Neural crest cell (in vitro differentiated cells): ENCODE measurements at places on chromosomes 11 and 22. TPM values are rescaled to one million over a fixed set of nuclear protein-coding genes. Genes with fewer than 3 reads are reported as not detected.

The MYRF gene
- 3.5 and 3.9 TPM in 2 replicates for total RNA-seq

The SLC1A2 gene
- 2.4 and 2.7 TPM in 2 replicates for total RNA-seq

DNA sequence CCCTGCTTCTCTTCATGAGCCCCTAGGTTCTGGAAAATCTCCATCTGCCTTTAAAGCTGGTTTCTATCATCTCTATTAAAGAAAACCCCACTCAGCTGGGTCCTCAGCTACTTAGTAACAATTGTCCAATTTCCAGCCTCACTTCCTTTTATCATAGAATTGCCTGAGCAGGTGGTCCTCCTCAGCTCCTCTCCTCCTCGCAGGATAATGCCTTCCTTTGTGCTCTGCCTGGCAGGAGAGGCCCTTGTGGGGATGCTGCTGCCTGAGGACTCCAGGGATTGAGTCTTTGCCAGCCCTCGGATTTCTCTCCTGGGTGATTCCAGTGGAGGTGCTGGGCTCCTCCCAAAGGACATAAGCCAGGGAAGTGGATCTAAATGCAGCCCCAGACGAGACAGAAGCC, 448.3 kb downstream of the INSC start:
- H3K27ac ChIP-seq: peak overlapping the region; percentile 57
- no peak for DNase-seq
- no peaks in the 10 kb centered on the region for H3K27me3 ChIP-seq
- H3K36me3 ChIP-seq: peaks cover 9% of the 10 kb centered on the region
- H3K4me3 ChIP-seq: no peak overlapping the region
- peaks cover 44% of the 10 kb centered on the region for H3K4me1 ChIP-seq

- H3K4me3 ChIP-seq: no peak overlapping the region
- no peaks in the 10 kb centered on the region for H3K36me3 ChIP-seq
- no peaks in the 10 kb centered on the region for H3K27me3 ChIP-seq
- DNase-seq: peak; percentile 77
- H3K4me1 ChIP-seq: peaks cover 38% of the 10 kb centered on the region
Measured at GRCh38 chr11:8338138-8338537, 74.5 kb upstream of the LMO1 start.

DNA sequence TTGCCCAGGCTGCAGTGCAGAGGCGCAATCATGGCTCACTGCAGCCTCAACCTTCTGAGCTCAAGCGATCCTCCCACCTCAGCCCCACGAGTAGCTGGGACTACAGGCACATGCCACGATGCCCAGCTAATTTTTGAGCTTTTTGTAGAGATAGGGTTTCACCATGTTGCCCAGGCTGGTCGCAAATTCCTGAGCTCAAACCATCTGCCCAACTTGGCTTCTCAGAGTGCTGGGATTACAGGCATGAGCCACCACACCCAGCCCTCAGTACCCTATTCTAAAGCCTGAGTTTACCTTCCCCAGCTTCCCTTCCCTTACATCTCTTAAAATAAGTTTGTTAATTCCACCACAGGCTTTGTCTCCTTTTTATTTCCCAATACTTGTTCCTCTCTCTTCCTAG, 59.1 kb downstream of the AMBRA1 start:
- H3K4me3 ChIP-seq: no peak overlapping the region
- no peaks in the 10 kb centered on the region for H3K27me3 ChIP-seq
- peaks cover 15% of the 10 kb centered on the region for H3K4me1 ChIP-seq
